ENCODE measurements at places on chromosomes 1 and 21. TPM values are rescaled to one million over a fixed set of nuclear protein-coding genes. Genes with fewer than 3 reads are reported as not detected.

- DNase-seq: no peak
Observed at GRCh38 chr1:114337417-114337816, 173.6 kb downstream of the TRIM33 start.

LAD1 gene
- total RNA-seq: not detected

SLC22A15 gene
- 3.3 TPM for total RNA-seq

DNA sequence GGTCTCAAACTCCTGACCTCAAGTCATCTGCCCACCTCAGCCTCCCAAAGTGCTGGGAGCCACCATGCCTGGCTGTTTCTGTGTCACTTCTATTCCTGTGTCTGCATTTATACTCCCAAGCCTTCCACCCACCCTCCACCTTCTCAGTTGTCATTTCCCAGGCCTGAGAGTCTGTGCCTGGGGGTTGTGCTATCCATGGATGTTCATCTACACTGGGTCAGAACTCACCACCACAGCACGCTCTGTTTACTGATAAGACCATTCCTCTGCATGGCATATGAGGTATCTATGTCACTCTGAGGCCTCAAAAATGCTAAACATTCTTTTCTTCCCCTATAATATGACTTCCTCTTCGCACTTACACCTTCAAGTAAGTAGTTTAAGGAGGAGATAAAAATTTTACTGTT, 6.1 kb downstream of the NENF start:
- no peak for DNase-seq

DNA sequence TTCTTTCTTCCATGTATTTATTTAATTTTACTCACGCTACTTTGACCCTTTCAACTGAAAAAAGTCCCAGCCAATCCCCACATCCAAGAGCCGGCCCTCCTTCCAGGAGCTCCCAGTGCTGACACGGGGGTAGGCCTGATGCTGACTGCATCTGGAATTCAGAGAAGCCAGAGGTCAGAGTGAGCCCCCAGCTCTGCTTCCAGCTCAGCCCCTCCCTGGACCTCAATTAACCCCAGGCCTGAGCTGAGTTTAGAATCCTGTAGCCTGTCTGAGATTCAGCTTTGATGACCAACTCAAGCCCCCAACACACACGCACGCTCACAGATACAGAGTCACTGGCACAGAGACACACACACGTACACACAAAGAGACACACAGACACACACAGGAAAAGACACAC, 247.9 kb downstream of the NPHP4 start:
- DNase-seq: no peak
